ENCODE measurements at places on chromosomes 16 and 17.

- DNase-seq: no peak
Observed at GRCh38 chr17:66552371-66552770, 250.0 kb downstream of the PRKCA start.

DNA sequence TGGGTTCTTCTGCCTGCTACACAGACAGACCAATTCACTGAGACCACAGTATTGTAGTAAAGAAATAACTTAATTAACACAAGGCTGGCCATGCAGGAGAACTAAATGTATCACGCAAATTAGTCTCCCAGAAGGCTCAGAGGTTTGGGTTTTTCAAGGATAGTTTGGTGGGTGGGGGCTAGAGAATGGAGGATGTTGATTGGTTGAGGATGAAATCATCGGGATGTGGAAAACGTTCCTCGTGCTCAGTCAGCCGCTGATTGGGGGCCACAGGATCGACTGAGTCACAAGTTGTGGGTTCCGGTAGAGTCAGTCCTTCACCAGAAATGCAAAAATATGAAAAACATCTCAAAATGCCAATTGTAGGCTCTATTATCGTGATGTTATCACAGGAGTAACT is 18.7 kb downstream of the RHOT1 start:
- no peak for DNase-seq

DNA sequence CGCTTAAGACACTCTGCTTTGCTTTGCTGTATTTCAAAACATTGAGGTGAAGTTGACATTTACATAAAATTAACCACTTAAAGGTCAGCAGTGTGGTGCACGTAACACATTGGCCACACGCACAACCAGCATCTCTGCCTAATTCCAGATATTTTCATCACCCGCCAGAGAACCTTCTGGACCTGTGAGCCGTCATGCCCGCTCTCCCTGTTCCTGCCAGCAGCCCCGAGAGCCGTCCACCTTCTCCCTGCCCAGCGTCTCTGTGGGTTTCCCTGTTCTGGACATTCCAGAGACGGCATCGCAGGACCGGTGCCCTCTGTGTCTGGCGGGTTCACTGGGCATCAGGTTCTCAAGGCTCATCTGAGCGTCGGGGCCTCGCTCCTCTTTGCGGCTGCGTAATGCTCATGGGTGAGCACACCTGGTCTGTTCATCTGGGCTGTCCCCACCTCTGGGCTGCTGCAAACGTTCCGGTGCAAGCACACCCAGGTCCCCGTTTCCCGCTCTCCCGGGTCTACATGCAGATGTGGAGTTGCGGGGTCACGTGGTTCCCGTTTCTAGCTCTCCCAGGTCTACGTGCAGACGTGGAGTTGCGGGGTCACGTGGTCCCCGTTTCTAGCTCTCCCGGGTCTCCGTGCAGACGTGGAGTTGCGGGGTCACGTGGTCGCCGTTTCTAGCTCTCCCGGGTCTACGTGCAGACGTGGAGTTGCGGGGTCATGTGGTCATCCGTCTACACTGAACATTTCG is 48.1 kb upstream of the GNG13 start:
- DNase-seq: no peak

GRCh38 chr17:63552211-63552610 is 1.9 kb downstream of the DCAF7 start:
- DNase-seq: no peak

DNA sequence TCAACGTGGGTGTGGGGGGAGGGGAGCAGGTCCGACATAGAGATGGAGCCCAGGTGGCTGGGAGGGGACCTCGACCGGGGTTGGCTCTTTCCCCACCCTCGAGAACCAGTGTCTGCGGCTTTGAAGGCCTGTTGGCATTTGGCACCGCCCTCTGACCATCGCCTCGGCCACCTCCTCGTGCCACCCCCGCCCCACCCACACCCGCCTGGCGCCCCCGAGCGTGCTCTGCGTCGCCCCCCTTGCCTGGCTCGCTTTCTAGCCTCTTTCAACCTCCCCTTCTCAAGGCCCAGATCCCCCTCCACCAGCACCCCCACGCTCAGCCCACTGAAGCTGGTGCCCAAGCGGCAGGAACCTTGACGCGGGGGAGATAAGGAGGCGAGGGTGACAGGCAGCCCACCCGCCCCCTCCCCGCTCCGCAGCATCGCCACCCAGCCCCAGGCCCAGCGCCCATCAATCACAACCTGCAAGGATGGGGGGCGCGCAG is 619 bp downstream of the CACNB1 start:
- no peak for DNase-seq

GRCh38 chr17:53313746-53314145 is 509.0 kb upstream of the KIF2B start:
- DNase-seq: no peak

DNA sequence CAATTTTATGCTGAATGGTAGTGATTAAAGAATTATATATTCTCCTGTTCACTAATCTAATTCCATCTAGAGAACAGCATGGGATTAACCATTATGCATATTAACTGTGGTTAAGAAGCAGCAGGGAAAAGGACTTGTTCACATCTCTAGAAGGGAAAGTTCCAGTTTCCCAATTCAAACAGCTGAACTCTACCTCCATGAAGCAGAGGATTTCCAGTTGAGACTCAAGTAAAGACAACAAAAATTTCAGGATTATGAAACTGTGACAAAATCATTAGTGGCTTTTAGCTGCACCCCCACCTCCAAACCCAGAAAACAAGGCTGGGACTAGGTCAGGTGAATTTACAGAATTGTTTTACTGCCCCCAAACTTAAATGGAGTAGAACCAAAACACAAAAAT is 73.6 kb downstream of the USP32 start:
- DNase-seq: no peak

GRCh38 chr16:68826652-68827051 is 16.7 kb upstream of the TANGO6 start:
- no peak for DNase-seq
